ENCODE measurements at places on chromosomes 1 and 21.

GRCh38 chr1:5909576-5910275, 82.5 kb downstream of the NPHP4 start:
- no peak for DNase-seq

GRCh38 chr1:211813590-211813989, 17.0 kb downstream of the LPGAT1 start:
- DNase-seq, result no peak

DNA sequence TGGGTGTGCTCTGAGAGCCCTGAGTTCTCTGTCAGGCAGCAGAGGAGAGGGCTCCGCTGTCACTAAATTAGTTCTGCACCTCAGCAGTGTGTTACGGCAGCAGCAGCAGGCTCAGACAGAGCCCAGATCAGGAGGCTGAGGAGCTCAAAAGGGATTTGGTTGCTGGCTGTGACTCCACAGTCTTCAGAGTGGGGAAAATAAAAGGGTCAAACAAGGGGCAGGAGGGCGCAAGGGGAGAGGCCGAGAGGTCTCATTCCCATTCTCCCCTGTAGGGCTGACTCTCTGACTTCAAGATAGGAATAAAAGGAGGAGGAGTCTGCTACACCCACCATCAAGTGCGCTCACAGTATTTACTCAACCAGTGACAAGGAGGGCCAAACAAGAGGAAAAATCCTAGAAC, 9.2 kb upstream of the SLC45A3 start:
- no peak for DNase-seq

GRCh38 chr1:7677111-7677510, 94.0 kb upstream of the VAMP3 start:
- no peak for DNase-seq

- DNase-seq, result no peak
These were observed 8.5 kb upstream of the ZC3H12A start for GRCh38 chr1:37465593-37466517.

DNA sequence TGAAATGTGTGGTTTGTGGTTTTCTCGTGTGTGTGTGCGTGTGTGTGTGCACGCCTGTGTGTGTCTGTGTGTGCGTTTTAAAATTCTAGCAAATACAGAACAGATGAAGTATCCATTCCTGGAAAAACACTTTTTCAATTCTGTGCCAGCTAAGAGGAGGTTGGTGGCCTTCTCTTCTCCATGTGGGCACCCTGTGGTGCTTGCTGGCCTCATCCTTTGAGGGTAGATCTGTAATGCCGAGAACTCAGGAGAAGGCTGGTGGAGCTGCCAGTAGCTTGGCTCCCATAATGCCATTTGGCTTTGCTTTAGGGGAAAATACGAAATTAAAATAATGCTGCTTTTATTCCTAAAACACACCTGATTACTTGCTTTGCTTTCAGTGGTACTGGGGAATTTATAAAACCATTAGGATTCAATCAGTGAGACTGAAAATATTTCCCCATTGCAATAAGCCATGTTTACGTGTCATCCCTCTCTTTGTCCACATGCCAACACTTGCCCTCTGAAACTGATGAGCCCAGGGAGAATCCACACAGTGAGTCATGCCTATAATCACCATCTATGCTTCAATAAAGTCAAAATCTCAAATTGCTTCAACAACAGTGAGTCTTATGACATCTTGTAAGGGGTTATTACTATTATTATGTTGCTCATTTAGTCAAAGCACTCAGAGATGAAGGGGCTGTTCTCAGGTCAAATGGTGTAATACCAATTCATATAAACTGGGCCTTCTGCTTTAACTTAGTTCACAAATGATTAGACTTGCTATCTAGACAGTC, 39.2 kb downstream of the ABCA4 start:
- DNase-seq, result no peak

DNA sequence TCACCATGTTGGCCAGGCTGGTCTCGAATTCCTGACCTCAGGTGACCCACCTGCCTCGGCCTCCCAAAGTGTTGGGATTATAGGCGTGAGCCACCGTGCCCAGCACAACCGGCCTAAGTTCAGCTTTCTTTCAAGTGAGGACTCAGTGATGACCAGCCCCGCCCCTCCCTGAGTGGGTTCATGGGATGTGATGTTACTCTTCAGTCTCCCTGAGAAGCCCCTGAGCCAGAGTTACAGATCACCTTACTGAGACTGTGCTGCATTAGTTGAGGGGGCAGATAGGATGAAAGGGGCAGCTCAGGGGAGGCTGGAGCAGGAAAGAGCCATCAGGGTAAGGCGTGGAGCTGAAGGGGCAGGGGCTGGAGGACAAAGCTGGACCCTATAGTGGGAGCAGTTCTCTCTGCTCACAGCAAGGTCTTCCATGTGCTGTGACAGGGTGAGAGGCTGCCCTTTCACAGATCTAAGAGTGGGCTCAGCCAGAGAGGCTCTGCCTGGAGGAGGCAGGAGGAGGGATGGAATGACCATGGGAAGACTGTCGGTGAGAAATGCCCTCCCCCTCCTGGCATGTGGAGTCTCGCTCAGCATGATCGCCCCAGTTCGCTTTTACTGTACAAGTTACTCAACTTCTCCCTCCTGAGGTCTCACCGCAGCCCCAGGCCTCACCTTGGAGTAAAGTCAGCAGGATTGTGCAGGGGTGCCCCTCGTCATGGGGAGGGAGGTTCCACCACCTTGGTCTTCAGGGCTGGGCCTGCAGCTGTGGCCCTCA, 13.4 kb downstream of the SH2D2A start:
- no peak for DNase-seq

- DNase-seq, result no peak
These were observed 5.7 kb downstream of the THEMIS2 start for GRCh38 chr1:27878039-27878438.

DNA sequence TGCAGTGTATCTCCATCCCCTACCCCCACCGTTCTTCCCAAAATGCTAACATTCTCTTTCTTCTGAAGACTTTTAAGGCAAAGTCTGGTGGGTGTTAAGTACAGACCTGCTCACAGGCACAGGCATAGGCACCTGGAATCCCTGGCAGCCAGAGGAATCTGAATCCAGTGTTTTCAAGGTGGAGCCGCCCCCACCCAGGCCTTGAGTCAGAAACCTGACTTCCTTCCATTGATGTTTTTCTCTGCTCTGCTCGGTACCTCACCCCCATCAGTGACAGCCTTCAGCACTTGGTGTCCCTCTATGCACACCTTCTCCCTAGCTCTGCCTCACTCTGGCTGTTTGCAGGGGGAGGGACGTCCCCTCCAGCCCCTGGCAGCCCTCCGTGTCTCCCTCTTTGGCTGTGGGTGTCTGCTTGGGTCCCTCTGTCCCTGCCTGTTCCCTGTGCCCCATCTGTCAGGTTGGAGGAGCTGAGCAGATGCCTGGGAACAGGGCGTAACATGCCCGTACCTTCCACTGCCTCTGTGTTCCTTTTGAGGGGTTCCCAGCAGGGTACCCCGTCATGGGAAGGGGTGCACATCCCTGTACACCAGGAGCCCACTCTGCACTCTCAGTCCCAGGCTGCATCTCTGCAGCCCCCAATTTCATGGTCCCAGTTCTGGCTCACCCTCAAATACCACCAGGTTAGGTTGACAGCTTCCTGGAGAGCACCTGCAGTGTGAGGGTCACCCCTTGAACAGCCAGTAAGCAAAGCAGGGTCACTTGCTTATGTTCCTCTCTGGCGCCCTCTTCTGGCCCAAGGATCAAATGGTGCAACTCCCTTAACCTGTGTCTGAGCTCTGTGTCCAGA, 6.7 kb downstream of the NCDN start:
- DNase-seq, result no peak

DNA sequence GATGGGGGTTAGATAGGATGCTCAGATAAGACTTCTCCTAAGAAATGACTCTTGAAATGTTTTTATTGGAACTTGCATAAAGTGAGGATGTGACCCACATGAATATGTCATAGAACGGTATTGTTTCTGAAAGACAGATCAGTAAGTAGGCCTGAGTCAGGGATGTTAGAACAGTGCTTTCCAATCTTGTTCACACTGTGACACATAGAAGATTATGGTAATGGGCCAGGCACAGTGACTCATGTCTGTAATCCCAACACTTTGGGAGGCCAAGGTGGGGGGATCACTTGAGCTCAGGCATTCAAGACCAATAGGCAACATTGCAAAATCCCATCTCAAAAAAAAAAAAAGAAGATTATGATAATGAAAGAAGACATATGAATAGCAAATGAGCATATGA, 32.9 kb downstream of the FMO4 start:
- no peak for DNase-seq

GRCh38 chr1:229674042-229674441, 48.0 kb downstream of the URB2 start:
- no peak for DNase-seq

- no peak for DNase-seq
These were observed 28.2 kb downstream of the PRDM2 start for GRCh38 chr1:13728091-13728715.

DNA sequence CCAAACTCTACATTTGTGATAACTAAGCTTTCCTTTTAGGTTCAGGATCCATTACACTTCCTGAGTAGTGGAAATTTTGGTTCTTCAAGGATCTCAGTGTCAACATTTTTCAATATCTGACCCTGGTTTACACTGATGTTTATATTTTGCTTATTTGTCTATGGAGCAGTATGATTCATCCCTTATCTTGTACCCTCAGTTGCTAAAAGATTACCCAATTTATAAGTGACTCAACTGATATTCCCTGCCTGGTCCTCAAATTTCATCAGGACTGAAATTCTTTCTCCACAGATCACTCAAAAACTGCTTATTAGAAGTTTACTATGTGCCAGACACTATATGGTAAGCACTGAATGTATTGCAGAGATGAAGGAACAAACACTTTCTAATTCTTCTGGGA, 139.1 kb upstream of the CHRM3 start:
- DNase-seq, result no peak

DNA sequence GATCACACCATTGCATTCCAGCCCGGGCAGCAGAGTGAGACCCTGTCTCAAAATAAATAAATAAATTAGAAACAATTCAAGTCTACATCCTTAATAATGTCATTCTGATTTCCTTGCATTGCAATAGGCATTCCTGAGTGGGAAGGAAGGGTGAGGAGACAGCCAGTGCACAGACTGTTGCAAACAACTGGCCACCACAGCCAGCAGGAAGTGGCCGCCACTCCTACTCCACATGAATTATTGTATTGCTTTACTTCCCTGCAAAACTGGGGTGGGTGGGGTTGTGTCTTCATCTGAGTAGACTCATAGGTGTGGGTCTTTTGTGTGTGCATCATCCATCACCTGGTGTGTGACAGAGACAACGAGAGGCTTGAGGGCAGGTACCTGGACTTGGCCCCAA, 60.1 kb downstream of the OPTC start:
- no peak for DNase-seq

- DNase-seq, result no peak
These were observed 109.7 kb upstream of the HP1BP3 start for GRCh38 chr1:20896826-20897225.

GRCh38 chr1:162605225-162605927, 26.9 kb upstream of the DDR2 start:
- no peak for DNase-seq

DNA sequence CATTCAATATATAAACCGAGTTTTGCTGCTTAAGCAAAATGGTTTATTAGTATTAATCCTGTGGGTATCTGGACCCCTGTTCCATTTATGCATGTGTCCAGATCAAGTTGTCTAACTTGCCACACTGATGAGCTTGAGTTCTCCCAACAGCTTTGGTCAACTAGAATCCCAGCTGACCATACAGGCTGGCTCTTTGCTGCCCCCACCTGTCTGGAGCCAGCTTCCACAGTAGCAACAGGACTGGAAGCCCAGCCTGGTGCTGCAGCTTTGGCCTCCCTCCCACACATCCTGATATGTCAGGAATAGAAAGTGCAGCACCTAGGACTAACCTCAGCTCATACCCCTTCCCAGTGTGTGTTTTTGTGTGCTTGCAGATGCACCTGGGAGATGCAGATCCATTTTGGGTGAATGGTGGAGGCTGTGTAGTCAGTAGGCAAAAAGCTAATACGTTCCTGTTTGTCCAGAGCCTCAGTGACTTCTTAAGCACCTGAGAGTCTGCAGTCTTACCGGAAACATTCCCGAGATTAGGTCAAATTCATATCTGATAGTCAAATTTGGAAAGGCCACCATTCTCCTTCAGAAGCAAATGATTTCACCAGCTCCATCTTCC, 40.9 kb upstream of the BEND5 start:
- no peak for DNase-seq
